ENCODE measurements at places on chromosomes 4 and X. TPM values are rescaled to one million over a fixed set of nuclear protein-coding genes. Genes with fewer than 3 reads are reported as not detected.

GRCh38 chr4:101593666-101594065 is 196.9 kb upstream of the BANK1 start:
- no peak for DNase-seq

GRCh38 chr4:161892951-161893350 is 270.8 kb downstream of the FSTL5 start:
- DNase-seq, result no peak

GRCh38 chrX:137848266-137848905 is 282.5 kb downstream of the ZIC3 start:
- DNase-seq, result no peak

The TRAPPC2 gene
- total RNA-seq, result 9.6 TPM

The ADH1B gene
- not detected for total RNA-seq

The COL25A1 gene
- not detected for total RNA-seq

All from activated naive CD4-positive, alpha-beta T cell treated with anti-CD3 and anti-CD28 coated beads for 36 hours (primary cell).